SJSA1 (cell line): ENCODE measurements at places on chromosomes 3 and 15. TPM values are rescaled to one million over a fixed set of nuclear protein-coding genes. Genes with fewer than 3 reads are reported as not detected.

GRCh38 chr15:96428742-96429141 is 98.2 kb downstream of the NR2F2 start:
- no peak overlapping the region for H3K27ac ChIP-seq
- no peaks in the 10 kb centered on the region for H3K36me3 ChIP-seq
- H3K4me3 ChIP-seq, result no peak overlapping the region
- peaks cover 4% of the 10 kb centered on the region; the same call in 1 of the 2 replicates for H3K4me1 ChIP-seq
- H3K27me3 ChIP-seq, result no peaks in the 10 kb centered on the region

DNA sequence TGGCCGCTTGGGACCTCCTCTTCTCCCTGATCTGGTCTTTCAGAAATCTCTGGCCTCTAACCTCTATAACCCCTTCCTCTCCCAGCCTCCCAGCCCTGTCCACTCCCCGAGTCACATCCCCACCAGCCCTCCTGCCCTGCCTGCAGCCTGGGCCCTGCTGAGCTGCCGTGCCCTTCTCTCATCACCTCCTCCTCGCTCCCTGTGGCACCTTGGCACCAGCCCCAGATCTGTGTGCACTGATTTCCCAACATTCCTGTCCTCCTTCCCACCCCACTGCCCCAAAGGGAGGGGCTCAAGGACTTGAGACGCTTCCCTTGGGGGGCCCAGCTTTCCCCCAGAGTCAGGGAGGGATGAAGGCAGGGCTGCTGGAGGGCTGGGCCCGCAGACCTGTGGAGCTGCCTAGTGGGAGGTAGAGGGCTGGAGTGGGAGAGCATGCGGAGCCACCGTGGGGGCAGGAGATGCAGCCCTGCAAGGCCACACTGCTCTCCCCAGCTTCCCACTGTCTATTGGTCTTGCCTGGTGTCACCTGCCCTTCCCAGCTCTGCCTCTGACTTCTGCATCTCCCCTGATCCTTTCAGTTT is 42.7 kb downstream of the EXOG start:
- no peak for DNase-seq
- H3K27ac ChIP-seq, result no peak overlapping the region
- H3K36me3 ChIP-seq, result no peaks in the 10 kb centered on the region
- H3K4me3 ChIP-seq, result no peak overlapping the region
- no peaks in the 10 kb centered on the region for H3K27me3 ChIP-seq

DNA sequence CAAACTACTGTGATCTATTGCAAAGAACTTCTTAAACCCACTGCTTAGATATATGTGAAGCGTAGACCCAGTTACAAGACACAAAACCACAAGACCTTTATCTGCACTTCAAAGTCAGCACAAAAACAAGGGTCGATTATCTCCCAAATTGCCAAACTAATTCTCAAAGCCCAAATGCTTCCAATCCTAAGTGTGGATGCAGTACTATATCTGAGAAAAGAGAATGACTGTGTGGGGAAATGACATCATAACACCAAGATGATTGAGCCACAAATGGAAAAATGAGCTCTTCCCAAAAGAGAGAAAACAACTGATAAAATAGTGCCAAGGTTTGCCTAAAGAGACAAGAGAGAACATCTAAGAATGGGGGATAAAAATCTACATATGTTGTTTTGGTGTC is 86.2 kb downstream of the MEIS2 start:
- no peak for DNase-seq
- H3K36me3 ChIP-seq, result no peaks in the 10 kb centered on the region
- no peak overlapping the region for H3K27ac ChIP-seq

DNA sequence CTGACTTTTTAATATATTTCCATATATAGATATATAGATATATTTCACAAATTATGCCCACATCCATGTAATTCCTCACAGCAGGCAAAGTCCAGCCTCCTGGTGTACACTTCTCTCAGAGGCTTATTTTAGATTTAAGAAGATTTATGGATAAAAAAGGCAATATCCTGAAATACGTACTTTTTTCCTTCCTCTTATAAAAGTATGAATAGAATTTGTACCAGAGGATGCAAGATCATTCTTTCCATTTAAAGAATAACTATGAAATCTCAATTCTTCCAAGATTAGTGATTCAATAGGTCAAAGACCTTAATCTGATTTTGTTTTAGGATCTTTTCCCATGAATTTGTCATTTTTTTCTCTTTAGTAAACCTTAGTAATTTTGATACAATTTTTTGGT is 597.9 kb upstream of the TBL1XR1 start:
- H3K4me1 ChIP-seq, result peaks cover 3% of the 10 kb centered on the region; the same call in 1 of the 2 replicates
- DNase-seq, result no peak
- no peaks in the 10 kb centered on the region for H3K27me3 ChIP-seq
- H3K36me3 ChIP-seq, result no peaks in the 10 kb centered on the region
- H3K27ac ChIP-seq, result no peak overlapping the region

GRCh38 chr3:49689046-49689907 is at the start of the genes MST1 and RNF123:
TSS of gene MST1 (minus strand) at chr3:49689474. CDS start at chr3:49688691, 783 bp downstream.
TSS of gene RNF123 (plus strand) at chr3:49689557. CDS start at chr3:49691166, 1,609 bp downstream.
- H3K27ac ChIP-seq, result no peak within 1 kb of the TSS
- H3K36me3 ChIP-seq, result no peaks in the 10 kb centered on the region
- peak; percentile 88 for DNase-seq
- peaks cover 5% of the 10 kb centered on the region; the same call in 1 of the 2 replicates for H3K4me1 ChIP-seq
- H3K4me3 ChIP-seq, result peak within 1 kb of the TSS; percentile 55

- H3K4me3 ChIP-seq, result no peak overlapping the region
- no peak overlapping the region for H3K27ac ChIP-seq
- DNase-seq, result peak; percentile 49
- H3K27me3 ChIP-seq, result no peaks in the 10 kb centered on the region
- no peaks in the 10 kb centered on the region for H3K36me3 ChIP-seq
Measured at GRCh38 chr3:125403789-125404188, 28.7 kb upstream of the ZNF148 start.

- H3K4me1 ChIP-seq, result no peaks in the 10 kb centered on the region
- no peak overlapping the region for H3K4me3 ChIP-seq
- DNase-seq, result no peak
Measured at GRCh38 chr3:5086708-5087107, 35.4 kb upstream of the ARL8B start.

- no peak overlapping the region for H3K27ac ChIP-seq
- DNase-seq, result no peak
- H3K4me1 ChIP-seq, result no peaks in the 10 kb centered on the region
- no peak overlapping the region for H3K4me3 ChIP-seq
- H3K27me3 ChIP-seq, result no peaks in the 10 kb centered on the region
Measured at GRCh38 chr3:157607826-157608405, 104.7 kb upstream of the VEPH1 start.

DNA sequence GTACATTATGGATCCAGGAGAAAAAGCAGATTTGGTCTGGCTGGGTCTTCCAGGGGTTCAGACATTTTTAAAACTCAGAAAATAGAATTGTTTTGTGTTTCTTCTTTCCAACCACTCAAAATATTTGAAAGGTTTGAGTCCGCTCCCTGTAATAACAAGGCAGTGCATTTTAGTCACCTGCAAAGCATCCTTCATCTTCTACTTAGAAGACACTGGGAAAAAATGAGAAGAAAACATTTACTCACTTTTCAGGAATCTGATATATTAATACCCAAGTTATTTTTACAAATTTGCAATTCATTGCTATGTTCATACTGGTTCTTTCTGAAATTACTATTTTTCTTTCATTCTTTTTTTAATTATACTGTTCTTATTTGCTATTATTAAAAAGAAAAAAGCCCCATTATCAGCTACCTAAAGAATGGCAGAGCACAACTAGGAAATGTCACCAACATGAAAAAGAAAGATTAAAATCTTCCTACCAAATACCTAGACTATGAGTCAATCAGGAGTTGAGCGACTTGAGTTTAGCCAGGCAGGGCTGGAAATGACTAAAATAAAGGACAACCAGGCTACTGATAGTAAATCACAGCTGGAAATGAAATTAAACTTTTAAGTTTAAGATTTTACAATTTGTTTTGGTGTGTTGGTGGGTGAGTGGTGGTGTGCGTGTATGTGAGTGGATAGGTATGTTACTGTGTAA is 280.3 kb upstream of the THBS1 start:
- no peak overlapping the region for H3K4me3 ChIP-seq
- peak; percentile 68 for DNase-seq
- no peaks in the 10 kb centered on the region for H3K27me3 ChIP-seq
- peaks cover 52% of the 10 kb centered on the region for H3K4me1 ChIP-seq
- H3K27ac ChIP-seq, result peak overlapping the region; percentile 58

DNA sequence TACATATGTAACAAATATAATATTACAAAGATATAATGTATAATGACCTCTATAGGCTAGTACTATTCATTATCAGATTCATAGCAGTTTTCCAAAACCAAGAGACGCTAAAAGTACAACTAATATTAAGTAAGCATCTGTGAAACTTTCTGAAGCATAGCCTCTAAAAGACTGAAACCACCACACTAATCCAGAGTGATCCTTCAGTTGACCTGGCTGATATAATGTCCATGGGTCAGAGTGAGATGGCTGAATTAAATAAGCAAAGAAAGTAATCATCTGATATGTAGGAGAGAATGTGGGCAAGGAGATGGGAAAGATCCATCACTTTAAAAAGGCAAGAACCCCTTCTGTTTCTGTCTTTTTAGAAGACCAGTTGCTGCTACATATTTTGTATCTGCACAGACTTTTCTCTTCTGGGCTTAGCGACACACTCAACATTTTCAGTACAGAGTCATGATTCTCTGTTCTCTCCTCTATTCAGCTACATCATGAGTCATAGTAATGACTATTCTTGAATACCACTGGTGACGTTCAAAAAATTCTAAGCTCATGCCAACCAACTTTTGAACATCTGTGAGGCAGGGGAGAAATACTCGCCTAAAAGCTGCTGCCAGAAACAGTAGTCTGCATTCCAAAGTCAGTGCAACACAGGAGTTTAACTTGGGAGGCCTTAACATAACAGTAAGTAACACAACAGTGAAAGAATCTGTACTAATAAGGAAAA is 149.6 kb downstream of the MAGI1 start:
- H3K4me3 ChIP-seq, result no peak overlapping the region
- H3K27ac ChIP-seq, result peak overlapping the region; percentile 85
- H3K27me3 ChIP-seq, result no peaks in the 10 kb centered on the region
- no peaks in the 10 kb centered on the region for H3K36me3 ChIP-seq

GRCh38 chr15:61644550-61644949 is 415.4 kb upstream of the RORA start:
- no peaks in the 10 kb centered on the region for H3K27me3 ChIP-seq
- H3K4me1 ChIP-seq, result no peaks in the 10 kb centered on the region
- no peaks in the 10 kb centered on the region for H3K36me3 ChIP-seq
- H3K27ac ChIP-seq, result no peak overlapping the region

- peaks cover 63% of the 10 kb centered on the region for H3K36me3 ChIP-seq
- H3K27me3 ChIP-seq, result no peaks in the 10 kb centered on the region
- H3K4me3 ChIP-seq, result no peak overlapping the region
Measured at GRCh38 chr15:82535566-82536408, 4.5 kb downstream of the RPS17 start.

DNA sequence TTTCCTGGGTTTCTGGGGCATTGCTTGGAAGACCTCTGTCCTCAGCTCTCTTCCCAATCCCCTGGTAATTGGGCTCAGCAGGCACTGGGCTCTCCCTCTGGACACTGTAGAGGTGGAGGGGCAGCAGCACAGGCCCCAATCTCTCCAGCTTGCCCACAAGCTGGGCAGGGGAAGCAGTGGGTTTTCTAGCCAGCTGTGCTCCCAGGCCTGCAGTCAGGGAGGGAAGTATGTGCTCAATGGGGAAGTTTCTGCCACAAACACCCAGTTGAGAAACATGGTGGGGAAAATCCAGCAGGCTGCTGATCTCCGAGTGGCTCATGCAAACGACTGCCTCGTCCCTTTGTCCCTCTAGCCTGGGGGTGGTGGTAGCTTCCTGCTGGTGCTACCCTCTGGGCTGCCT is 12.8 kb upstream of the RFT1 start:
- H3K27ac ChIP-seq, result no peak overlapping the region
- no peaks in the 10 kb centered on the region for H3K36me3 ChIP-seq
- peaks cover 4% of the 10 kb centered on the region; the same call in 1 of the 2 replicates for H3K4me1 ChIP-seq
- no peak for DNase-seq

DNA sequence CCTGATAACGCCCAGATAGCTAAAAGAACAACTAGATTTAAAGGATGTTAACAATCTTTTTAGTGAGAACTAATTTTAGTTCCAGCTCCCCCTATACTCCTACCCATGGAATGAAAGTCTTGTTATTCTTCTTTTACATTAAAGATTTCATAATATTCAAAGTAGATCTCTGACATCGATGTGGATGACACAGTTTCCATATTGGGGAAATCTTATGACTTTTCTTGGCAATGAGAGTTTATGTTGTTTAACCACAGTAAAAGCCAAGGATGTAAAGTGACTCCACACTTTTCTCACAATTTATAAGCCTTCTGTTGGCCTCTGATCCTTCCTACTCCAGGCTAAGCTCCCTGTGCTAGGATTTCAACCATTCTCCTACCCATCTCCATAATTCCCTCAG is 332.6 kb upstream of the KCNMB2 start:
- DNase-seq, result no peak
- H3K27me3 ChIP-seq, result no peaks in the 10 kb centered on the region
- no peak overlapping the region for H3K4me3 ChIP-seq
- H3K27ac ChIP-seq, result no peak overlapping the region
- H3K36me3 ChIP-seq, result no peaks in the 10 kb centered on the region
- no peaks in the 10 kb centered on the region; the same call in 1 of the 2 replicates for H3K4me1 ChIP-seq

DNA sequence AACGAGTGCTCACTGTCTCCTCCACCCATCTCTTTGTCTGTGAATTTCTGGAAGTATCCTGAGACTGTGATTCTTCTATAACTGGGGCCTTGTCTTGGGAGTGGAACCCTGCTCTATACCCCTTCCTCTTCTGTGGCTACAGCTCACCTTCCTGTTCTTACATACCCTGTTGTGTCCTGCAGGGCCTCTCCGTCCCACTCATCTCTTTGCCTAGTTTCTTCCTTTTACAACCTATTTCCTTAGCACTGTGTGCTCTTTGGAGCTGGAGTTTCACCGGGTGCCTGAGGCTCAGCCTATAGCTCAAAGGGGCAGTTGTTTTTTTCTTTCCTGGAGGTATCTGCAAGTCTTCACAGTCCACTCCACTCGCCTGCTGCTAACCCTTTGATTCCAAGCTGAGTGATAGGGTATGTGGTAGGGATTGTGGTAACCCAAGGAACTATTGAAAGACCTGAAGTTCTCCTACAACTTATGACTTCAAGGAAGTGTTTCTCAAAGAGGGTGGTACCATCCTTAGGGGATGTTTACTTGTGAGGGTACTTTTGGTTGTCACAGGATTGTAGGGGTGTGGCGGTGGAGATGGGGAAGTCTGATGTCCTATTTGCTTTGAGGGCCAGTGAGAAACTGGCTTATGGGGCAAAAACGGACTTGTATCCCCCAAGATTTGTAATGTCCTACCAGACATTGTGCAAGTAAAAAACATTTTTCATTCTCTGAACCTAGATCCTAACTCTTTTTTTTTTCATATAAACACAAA is 66.6 kb upstream of the ARL8B start:
- no peaks in the 10 kb centered on the region for H3K36me3 ChIP-seq
- H3K27me3 ChIP-seq, result no peaks in the 10 kb centered on the region
- DNase-seq, result no peak
- no peak overlapping the region for H3K4me3 ChIP-seq
- H3K27ac ChIP-seq, result no peak overlapping the region

- no peaks in the 10 kb centered on the region for H3K27me3 ChIP-seq
- no peak overlapping the region for H3K4me3 ChIP-seq
- no peak for DNase-seq
- H3K27ac ChIP-seq, result no peak overlapping the region
- no peaks in the 10 kb centered on the region for H3K36me3 ChIP-seq
Measured at GRCh38 chr3:78260388-78260787, 1220.5 kb downstream of the ROBO2 start.

The ZNF774 gene
- 0.66 and 4.1 TPM in 2 replicates for total RNA-seq

The TMEM40 gene
- total RNA-seq, result not detected in 2 replicates

The MEX3B gene
- total RNA-seq, result 18.4 and 20.4 TPM in 2 replicates

The SLC12A8 gene
- total RNA-seq, result 6.3 and 12.4 TPM in 2 replicates

The IL12A gene
- 0.09 and 5.5 TPM in 2 replicates for total RNA-seq

The UMPS gene
- 31.8 and 42.2 TPM in 2 replicates for total RNA-seq

The TERC gene
- 50.9 and 61.5 TPM in 2 replicates for total RNA-seq

The ZNF501 gene
- 0.53 and 4.4 TPM in 2 replicates for total RNA-seq

The PLSCR4 gene
- total RNA-seq, result 3.7 and 7.8 TPM in 2 replicates
